ENCODE measurements at places on chromosomes 3 and 15.

- DNase-seq: peak; percentile 98
These were observed 7.6 kb downstream of the EPHB3 start for GRCh38 chr3:184568924-184569829.

- no peak for DNase-seq
These were observed 212.4 kb downstream of the IL5RA start for GRCh38 chr3:2897821-2898220.

- DNase-seq: no peak
These were observed 44.1 kb downstream of the CHST2 start for GRCh38 chr3:143163562-143164100.

- DNase-seq: no peak
These were observed 28.1 kb downstream of the DNAJB8 start for GRCh38 chr3:128438488-128439072.
